Stimulated activated CD4-positive, alpha-beta T cell treated with anti-CD3 and anti-CD28 coated beads, Interleukin-12 subunit alpha, Interleukin-12 subunit beta, amount 100 ng/mL, for 4 hours (primary cell): ENCODE measurements at places on chromosomes 16 and 17.
A peak's percentile ranks its signal among the peaks of the same experiment; 100 is the strongest.

DNA sequence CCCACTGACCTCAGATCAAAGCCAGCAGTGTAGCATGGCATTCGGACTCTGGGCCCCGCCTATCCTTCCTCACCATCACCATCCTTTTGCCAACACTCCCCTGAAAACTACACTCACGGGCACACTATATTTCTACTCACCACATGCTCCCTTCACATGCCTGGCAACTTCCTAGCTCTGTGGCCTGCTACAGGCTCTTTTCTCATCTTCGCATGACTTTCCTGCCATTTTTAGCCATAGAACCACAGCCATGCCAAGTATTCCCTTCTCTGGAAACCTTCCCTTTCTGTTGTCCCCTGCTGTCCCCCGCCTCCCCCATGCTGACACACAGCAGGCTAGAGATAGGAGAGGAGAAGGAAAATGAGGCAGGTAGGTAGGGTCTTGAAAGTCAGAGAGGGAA, 45.5 kb upstream of the MMP2 start:
- no peak for DNase-seq

GRCh38 chr17:59362811-59363205, 31.4 kb downstream of the YPEL2 start:
- no peak for DNase-seq

DNA sequence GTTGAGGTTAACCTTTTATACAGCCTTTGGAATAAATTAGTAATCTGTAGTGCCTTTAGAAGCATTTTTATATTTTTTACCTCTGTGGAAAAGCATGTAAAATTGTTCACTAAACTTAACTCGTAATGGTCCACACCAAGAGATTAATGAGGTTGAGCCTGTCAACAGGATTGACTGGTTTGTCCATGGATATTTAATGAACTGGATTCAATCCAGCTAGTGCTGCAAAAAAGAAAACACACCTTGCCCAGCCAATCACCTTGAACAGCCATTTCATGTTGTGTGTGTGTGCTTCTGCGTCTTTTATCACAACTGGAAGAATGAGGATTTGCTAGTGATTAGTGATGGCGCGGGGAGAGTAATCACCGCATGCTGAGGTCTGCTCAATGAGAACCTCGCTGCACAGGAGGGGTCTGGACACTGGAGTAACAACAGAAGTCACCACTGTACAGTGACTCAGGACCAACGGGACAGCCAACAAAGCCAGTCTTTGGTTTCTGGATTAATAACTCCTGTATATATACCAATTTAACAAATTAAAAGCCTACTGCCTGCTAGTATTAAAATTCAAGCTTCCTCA, 33.7 kb downstream of the LITAFD start:
- no peak for DNase-seq

GRCh38 chr16:84735849-84736586, 36.2 kb downstream of the USP10 start:
- no peak for DNase-seq

GRCh38 chr17:30248786-30249185, 13.3 kb upstream of the SLC6A4 start:
- no peak for DNase-seq

- DNase-seq: no peak
Observed at GRCh38 chr16:1781254-1781653, 1.1 kb downstream of the SPSB3 start.

DNA sequence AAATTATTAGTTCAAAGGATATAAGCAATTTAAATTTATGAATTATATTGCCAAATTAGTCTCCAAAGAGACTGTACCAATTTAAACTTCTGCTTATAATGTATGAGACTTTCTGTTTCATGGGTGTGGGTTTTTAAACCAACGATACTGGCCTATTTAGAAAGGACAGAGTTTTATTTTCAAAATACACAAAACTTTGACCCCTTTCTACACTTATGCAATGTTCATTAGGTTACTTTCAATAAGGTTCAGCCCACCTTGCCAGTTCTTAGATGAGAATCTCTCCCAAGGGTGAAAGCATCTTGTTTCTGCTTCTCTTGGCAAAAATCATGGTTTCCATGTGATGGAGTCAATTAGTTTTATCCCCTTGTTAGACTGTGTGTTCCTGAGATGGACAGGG, 84.7 kb downstream of the MYO1D start:
- DNase-seq: no peak

- DNase-seq: no peak
Observed at GRCh38 chr16:65235339-65236177, 113.7 kb upstream of the CDH11 start.

GRCh38 chr17:51526507-51526906, 266.2 kb downstream of the UTP18 start:
- DNase-seq: no peak

DNA sequence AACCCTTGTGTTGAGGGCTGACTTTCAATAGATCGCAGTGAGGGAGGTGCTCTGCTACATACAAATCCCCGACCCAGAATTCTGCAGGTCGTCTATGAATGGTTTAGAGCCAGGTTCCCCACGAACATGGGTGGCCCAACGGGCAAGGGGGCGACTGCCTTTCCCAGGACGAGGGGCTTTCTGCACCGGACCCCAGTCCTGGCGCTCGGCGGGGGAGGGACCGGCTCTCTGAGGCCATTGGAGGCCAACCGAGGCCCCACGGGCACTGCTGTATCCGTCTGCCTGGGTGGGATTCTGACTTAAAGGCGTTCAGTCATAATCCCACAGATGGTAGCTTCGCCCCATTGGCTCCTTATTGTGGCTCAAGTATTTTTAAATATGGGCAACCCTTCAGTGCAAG, 21.2 kb downstream of the SEC14L1 start:
- no peak for DNase-seq

- no peak for DNase-seq
Observed at GRCh38 chr17:36544044-36544306, 744 bp upstream of the GGNBP2 start.

- no peak for DNase-seq
Observed at GRCh38 chr17:50618941-50619340, 15.7 kb upstream of the ABCC3 start.

- no peak for DNase-seq
Observed at GRCh38 chr17:48616717-48617470, 1.8 kb upstream of the HOXB8 start.

- DNase-seq: no peak
Observed at GRCh38 chr17:62692721-62693431, 65.4 kb downstream of the MRC2 start.

DNA sequence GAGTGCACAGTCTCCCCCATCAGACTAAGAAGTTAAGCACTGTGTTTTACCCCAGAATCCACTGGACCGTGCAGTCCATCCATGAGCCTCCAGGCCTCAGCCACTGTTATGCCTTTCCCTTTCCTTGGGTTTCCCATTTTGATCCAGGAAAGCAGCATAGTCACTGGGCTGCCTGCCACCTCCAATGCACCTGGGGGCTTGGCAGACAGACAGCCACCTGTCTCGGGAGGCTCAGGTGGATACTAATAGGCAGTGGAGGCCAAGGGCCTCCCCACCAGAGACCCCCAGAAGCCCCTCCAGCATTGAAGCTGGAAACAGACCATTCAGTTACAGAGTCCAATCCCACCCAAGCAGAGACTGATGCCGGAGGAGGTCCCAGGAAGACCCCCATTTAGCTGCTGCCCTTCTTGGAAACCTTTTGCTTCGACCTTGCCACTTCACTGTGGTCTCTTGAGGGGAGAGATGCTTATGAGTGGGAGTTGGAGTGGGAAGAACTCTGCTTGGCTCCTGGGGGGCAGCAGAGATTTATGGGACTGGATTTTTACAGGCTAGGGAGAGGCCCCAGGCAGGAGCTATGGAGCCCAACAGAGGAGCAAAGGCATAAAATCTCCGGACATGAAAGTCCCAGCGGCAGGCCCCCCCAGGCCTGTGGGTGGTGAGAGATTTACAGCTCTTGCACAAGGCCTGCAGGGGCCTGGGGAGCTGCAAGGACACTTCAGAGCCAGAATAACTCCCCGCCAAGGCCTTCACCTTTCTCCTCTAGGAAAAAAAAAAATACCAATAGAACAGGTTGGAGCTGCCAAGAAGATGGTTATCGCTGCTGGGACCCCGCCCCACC, 12.2 kb upstream of the SP2 start:
- no peak for DNase-seq

GRCh38 chr17:62614142-62614541, 13.3 kb upstream of the MRC2 start:
- no peak for DNase-seq

GRCh38 chr16:2085669-2086068, 37.9 kb downstream of the TSC2 start:
- no peak for DNase-seq

DNA sequence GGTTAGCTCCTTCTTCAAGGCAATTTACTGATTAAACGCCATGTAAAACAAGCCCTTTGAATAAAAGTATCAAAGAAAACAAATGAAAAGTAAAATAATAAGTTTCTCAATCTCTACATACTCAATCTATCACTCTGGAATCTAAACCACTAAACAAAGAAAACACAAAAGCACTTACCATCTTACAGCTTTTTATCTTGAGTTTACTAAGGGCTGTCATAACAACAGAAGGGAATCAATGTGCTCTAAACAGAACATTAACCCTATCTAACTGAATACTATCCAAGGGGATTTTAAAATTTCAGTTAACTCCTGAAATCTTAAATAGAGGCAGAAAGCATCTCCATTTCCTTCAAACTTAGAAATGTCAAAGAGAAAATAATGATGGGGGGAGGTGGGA, 3.4 kb downstream of the SKA2 start:
- no peak for DNase-seq

DNA sequence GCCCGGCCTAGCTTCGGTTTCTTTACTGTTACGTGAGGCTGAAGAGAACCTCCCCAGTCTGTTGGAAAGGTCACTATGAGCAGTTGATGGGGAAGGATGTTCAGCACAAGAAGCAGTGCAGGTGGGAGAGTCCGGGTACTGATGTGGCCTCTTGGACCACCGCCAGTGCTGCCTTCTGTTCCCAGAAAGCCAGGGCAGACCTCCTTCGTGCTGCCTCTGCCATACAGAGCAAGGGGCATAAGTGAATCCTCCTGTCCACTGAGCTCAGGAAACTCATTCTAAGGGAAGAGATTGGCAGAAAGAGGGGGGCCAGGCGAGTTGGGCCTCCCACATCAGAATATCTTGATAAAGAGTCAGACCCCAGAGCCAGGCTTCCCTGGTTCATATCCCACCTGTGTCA, 3.7 kb downstream of the PPP4C start:
- no peak for DNase-seq

- no peak for DNase-seq
Observed at GRCh38 chr16:66426112-66427035, 721 bp upstream of the BEAN1 start.

DNA sequence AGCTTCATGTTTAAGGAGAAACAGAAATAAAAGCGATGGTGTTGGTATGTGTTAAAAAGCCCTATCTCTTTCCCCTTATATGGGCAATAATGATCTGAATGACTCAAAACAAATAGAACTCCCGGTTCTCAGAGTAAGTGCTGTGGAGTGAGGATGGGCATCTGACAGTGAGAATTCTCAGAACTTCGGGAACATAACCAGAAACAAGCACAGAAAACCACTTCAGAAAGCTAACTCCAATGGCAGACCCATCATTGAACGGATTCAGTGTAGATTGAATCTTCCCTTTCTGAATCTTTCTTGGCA, 67.2 kb downstream of the CDH8 start:
- DNase-seq: no peak

- peak; percentile 54 for DNase-seq
Observed at GRCh38 chr16:11263737-11264136, 5.4 kb downstream of the TNP2 start.

DNA sequence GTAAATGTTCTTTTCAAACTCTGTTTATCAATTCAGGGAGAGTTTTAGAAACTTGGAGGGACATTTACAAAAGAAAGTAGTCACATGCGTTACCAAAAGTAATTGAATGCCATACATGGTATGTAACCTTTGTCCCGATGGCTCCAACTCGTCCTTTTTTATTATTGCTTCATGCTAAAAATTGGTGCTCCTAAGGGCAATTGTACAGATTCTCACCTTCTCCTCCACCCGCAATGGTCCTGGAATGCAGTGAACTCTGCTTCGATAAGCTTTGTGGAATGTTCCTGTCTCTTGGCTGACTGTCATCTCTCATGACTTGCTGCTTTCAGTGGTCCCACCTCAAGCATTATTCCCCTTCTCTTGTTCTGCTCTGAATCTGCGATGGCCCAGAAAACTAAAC, 20.9 kb downstream of the GNAO1 start:
- DNase-seq: no peak

- DNase-seq: no peak
Observed at GRCh38 chr17:7889166-7889955, 772 bp downstream of the CHD3 start.

DNA sequence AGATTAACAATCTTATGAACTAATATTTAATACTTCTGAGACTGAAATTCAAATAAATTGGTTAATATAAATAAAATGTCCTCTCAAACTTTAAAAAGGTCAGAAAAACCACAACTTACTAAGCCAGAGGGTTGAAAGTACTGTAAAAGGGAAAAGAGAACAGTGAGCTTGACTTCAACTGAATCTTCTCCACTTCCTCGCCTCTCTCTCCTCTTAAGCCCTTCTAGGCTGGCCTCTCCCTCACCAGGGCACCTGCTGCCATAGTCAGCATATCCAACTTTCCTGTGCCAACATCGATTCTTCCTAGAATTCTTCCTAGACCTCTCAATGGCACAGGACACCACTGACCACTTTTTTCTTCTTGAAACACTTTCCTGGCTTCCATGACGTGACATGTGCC, 19.4 kb downstream of the GNA13 start:
- DNase-seq: no peak

DNA sequence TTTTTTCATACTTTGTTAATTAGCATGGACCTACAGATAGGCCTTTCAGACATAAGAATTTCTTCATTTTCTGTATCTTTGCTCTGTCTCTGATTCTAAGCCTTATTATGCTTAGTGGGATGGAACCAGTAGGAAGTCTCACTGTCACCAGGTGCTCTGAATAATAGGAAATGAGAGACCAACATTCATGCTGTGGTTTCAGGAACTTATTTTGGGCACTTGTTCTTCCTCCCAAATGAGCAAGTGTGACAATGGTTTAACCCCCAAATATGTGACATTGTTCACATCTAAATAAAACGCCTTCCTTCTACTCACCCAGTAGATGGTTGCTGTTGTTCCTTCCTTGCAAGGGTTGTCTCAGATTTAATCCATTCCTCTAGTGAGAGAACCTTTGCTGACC, 100.2 kb downstream of the SYCE1L start:
- no peak for DNase-seq

- DNase-seq: no peak
Observed at GRCh38 chr16:81544700-81545271, 100.2 kb downstream of the CMIP start.

GRCh38 chr16:5428932-5429331, 331.3 kb upstream of the EEF2KMT start:
- no peak for DNase-seq

DNA sequence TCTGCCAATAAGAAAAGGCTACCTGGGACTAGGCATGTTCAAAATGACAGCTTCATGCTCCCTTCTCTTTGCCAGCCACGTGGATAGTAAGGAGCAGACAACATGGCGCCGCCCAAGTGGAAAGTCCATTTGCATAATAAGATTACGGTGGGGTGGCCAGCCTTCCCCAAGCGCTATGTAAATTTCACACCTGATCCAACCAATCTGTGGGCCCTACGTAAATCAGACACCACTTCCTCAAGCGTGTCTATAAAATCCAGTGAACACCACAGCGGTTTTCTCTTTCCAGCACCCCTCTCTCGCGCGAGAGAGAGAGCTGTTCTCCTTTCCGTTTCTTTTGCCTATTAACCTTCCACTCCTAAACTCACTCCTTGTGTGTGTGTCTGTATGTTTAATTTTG, 140.3 kb upstream of the ERCC4 start:
- no peak for DNase-seq
